ENCODE measurements at places on chromosomes 7 and 10.

DNA sequence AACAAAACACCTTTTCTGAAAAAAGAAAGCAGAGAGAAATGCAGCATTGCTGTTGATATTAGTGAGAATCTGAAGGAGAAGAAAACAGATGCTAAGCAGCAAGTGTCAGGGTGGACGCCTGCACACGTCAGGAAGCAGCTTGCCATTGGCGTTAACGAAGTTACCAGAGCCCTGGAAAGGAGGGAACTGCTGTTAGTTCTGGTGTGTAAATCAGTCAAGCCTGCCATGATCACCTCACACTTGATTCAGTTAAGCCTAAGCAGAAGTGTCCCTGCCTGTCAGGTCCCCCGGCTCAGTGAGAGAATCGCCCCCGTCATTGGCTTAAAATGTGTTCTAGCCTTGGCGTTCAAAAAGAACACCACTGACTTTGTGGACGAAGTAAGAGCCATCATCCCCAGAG lies 6.4 kb downstream of the RPP38 start:
- DNase-seq: no peak

GRCh38 chr10:113177936-113178335 lies 227.9 kb downstream of the TCF7L2 start:
- DNase-seq: no peak

- DNase-seq: no peak
Measured at GRCh38 chr10:76333326-76333725, 901.9 kb downstream of the LRMDA start.

DNA sequence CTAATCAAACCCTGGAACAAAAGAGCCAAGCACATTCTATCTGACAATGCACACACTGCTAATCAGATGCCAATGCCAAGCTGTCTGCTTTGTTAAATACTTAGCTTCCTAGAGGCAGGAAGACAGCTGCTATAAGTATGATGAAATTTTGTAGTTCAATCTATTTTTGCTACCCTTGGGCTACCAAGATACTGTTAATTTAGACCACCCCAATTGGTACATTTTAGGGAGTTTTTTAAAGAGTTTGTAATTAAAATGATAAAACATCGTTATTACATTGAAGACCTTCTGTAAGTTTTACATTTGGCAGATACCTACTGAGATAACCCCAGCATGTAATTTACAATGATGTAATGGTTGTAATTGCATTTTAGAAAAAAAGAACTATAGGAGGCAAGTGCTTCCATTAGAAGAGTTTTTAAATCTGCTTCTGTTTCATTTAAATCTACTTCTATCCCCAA lies 268.5 kb downstream of the ADK start:
- no peak for DNase-seq

DNA sequence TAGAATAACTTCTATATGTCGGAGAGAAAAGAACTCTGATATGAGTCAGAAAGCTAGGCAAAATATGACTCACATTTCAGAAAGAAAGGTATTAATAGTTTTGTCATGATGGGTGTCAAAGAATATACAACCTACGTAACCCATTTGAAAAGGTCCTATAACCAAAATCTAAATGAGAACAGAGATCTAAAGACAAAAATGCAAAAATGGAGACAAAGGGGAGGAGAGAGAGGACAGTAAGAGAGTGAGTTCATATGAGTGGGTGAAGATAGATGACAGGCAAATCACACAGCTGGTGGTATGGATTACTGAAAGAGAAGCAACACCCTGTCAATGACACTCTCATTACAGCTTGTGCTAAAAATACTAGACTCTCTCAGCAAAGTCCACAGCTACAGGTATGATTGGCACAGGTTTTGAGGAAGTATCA lies 25.6 kb downstream of the ANKMY2 start:
- DNase-seq: no peak

DNA sequence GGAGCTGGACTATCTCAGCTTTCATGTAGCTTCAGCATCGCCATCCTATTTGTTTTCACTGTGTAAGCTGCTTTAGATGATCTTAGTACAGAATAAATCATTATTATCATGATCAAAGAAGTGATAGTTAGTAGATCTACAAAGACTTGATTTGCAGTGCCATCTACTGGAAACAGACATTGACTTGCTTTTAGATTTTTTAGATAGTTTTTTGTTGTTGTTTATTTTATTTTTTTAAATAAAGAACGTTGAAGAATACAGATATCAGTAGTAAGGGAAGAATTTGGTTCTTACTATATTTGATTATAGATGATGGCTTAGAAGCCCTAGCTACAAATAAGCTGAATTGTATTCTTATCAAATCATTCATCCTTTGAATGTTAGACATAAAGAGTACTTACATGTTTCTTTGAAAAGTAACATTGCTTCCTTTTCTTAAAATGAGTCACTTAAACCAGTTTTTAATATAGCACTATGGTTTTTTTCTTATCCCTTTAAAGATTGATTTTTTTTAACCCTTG lies 6.3 kb upstream of the SFMBT2 start:
- no peak for DNase-seq

- DNase-seq: no peak
Measured at GRCh38 chr10:79093658-79094411, 25.1 kb downstream of the ZMIZ1 start.

GRCh38 chr7:106952658-106953231 lies 87.7 kb downstream of the PIK3CG start:
- DNase-seq: no peak

GRCh38 chr10:17344206-17344605 lies 110.2 kb downstream of the ST8SIA6 start:
- DNase-seq: no peak

- DNase-seq: no peak
Measured at GRCh38 chr7:76512941-76513816, 2.8 kb downstream of the UPK3B start.

DNA sequence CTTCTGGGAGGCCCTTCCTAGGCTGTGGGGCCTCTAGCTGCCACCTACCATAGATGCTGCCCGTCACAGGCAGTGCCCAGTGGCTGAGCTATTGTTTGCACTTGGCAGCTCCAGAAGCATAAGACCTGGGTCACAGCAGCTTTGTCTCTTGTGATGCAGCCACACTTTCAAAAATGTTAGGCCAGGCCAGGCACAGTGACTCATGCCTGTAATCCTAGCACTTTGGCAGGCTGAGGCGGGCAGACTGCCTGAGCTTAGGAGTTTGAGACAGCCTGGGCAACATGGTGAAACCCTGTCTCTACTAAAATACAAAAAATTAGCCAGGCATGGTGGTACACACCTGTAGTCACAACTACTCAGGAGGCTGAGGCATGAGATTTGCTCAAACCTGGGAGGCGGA lies 9.5 kb upstream of the KAZALD1 start:
- no peak for DNase-seq

GRCh38 chr10:107727767-107728317 lies 563.3 kb upstream of the SORCS1 start:
- DNase-seq: no peak

Measured in NCI-H187 (cell line).